ENCODE measurements at places on chromosomes 4 and X.

DNA sequence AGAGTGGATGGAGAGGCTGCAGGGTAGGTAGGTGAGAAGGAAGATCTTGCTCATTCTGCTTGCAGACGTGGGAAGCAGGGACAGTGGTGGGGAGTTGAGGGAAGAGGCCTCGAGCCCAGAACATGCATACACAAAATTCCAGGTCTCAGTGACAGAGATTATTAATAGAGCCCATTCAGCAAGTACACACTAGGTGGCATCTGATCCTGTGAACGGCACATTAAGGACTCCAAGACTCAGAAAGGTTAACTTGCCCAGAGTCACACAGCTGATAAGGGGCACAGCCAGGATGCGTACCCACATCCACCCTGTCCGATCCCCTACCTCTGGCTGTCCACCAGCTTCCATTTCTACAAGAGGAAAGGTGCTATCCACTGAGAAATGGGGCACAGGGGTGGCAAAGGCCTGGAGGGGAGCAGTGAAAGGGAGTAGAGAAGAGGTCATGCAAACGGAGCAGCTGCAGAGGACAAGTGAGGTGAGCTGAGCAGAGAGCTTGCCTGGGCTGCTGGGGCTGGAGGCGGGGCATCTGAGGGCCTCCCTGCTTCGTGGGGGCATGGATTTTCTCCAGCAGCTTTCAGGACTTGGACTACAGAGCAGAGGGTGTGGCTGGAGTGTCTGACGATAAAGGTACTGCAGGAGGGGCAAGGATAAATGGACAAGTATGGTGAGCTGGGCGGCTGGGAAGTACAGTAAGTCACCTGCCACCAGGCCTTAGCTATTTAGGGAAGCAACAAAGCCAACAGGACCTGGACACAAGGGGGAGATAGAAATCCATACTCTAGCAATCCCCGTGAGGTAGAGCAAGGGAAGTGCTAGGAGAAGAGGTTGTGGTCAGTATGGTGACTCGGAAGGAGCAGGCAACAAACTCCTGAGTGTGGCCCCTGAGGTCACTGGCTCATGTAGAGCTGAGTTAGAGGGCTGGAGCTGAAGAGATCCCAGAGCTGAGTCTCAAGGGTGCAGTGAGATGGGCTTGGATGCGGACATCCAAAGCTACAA, 11.2 kb downstream of the IDS start:
- no peak for DNase-seq

GRCh38 chr4:101037938-101038413, 309.4 kb downstream of the PPP3CA start:
- DNase-seq, result no peak

DNA sequence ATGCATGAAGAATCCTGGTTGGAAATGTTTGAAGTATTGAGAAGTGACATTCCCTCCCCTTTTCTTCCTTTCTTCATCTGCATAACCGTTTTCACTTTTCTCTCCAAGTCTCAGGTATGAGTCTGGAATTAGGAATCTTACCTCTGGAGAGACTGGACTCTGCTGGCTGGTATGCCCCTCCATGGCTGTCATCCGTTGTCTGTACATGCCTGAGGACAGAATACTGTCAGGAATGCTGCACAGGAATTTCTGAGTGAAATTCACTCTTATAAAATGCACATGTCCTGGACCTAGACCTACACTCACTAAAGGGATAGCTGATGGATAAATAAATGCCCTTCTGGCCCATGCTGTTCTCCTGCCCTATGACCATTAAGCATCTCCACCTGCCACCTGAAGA, 179.5 kb downstream of the MSN start:
- DNase-seq, result no peak

DNA sequence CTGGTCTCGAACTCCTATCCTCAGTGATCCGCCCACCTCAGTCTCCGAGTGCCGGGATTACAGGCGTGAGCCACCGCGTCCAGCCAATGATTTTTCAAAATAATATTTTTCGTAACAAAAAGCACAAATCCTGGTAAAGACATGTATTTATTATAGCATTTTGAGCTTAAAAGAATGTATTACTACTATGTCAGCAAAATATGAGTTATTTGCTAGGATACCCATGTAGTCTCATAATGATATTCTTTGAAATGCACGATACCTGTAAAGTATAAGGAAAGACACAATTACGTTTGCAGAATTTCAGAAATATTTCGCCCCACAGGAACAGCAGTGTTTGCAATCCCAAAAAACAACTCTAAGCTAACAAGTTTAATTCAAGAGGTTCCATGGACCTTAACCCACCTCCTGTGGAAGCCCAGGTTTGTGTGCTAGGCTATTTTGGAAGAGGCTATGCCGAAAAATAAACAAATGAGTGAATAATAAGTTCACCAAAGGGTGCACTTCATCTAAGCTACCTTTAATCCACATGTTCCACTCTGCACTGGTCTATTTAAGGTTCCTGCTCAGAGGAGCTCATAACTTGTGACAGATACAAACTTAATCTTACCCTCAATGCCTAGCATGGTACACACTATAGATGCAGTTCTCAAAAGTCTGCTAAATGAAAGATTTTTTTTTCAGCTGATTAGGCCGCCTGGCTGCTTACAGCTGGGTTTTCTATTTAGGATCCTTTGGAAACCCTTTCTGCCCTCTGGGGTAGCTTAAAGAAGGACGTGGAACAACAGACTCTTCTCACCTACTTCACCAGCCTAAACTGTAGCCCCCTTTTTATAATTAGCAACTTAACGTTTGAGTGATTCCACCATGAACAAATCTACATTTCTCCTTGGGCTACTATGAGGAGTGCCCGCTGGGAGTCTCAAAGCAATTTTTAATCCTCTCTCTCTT, 5.0 kb downstream of the FRYL start:
- no peak for DNase-seq

DNA sequence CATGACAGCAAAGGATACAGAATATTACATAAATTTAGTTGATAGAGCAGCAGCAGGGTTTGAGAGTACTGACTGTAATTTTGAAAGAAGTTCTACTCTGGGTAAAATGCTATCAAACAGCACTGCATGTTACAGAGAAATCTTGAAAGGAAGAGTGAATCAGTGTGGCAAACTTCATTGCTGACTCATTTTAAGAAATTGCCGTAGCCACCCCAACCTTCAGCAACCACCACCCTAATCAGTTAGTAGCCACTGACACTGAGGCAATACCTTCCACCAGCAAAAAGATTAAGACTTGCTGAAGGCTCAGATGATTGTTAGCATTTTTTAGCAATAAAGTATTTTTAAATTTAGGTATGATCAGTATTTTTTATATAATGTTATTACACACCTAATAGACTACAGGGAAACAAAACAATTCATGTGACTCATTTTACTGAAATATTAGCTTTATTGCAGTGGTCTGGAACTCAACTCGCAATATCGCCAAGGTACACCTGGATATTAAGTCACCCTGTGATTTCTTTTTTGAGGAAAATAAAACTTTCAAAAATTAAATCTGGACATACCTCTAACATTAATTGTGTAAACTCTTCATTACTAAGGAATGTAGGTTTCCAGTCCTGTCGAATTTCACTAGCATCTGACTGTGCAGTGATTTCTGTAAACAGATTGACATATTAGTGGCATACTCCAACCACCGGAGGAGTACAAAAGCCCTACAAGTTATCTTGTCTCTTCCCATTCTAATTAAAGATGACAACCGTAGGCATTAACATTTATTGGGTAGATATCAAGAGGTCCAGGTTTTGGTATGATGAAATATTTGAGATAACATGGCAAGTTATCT, 71.1 kb downstream of the CLOCK start:
- no peak for DNase-seq

DNA sequence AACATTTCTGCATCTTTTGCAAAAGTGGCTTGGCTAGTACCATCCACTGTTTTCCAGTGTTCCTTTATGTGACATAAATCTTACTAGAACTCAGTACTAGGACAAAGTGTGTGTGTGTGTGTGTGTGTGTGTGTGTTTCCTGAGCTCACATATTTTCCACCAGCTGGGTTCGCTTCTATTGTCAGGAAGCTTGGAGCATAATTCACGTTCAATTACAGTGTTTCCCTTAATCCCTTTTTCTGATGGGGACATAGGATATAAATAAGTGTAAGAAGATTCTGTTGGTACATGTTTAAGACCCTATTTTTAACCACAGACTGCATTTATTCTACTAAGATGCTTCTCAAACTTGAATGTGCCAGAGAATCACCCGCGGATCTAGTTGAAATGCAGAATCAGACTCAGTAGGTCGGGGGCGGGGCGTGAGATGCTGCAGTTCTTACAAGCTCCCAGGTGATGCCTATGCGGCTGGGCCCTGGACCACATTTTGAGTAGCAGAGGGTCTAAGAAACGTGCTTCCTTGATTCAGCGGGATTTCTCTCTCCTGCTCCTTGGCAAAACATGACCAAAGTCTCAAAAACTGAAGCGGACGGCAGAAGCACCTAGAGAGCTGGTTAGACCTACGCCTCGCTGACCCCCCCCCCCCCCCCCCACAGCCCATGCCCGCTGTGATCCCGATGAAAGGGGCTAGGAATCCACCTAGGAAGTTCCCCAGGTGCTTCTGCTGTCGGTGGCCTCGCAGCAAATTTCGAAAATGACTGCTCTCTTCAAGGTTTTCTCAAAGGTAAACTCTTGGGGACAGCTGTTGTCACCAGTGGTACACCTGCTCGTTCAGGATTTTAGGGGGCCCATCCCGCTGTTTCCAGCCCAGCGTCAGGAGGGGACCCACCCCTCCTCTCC, 797 bp downstream of the CD99L2 start:
- DNase-seq, result peak; percentile 61

DNA sequence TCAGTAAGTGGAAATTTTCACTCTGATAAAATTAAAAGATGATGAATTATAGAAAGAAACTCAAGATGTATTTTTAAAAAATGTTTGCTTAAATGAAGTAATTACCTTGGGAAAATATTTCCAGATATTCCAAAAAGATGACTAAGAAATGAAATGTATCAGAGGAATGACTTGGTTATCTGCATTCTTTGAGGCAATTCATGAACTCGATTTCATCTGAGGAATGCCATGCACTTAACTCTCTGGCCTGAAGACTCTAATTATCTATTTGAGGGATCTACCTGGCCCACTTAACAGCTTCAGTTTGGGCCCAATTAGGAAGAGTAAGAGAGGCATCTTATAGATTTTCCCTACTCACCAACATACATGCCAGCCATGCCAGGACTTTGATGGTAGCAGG, 182.3 kb downstream of the INPP4B start:
- no peak for DNase-seq

Measured in CD8-positive, alpha-beta T cell (primary cell).